ENCODE measurements at places on chromosomes 1 and 21.

DNA sequence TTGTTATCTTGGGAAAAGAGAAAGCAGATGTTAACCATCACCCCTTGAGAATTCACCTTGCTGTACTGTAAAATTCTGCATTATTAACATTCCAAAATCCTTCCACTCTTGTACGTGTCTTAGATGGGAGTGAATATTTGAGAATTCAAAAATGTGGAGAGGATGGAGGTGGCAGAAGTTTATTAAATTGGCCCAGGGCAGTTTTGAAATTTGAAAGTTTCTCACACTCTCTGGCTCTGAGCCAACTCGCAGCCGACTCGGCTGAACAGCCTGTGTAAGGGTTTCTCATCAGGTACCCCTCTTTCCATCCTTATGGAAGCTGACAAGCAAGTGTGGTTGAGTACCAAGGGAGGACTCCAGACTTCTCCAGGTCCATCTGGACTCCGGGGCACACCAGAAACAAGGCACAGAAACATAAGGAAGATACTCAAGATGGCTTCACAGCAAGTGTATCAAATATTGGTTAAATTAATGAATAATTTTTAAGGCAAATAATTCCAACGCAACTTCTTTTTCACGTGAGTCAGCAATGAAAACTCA is 45.1 kb downstream of the RRAGC start:
- no peak for DNase-seq

DNA sequence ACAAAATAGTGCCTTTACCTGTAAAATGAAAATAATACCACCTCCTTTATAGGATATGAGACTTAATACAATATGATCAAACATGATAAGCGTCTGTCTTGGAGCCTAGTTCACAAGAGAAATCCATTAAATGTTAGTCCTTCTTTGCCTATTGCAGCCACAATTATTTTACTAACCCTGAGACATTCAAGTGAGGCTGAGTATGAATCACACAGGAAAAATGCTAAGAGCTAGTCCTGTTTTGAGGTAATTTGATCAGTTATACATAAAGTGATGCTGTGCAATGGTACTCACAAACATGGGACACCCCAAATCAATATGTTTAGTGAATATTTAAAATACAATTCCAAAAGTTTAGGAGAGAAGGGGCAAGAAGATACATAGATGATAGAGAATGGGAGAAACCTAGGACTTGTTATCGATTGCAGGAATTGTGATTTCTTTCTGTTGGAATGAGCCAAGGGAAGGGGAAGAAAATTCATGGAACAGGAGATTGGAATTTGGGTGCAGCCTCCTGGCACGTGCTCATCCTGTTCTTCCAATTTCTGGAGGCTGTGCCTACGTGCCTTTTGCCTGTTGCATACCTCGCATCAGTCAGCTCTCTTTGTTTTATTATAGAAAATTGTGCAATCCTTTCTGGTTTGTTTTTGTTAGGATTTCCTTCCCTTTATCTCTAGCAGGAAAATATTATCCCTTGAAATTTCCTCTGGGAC is 39.9 kb upstream of the BACH1 start:
- DNase-seq: peak; percentile 77

DNA sequence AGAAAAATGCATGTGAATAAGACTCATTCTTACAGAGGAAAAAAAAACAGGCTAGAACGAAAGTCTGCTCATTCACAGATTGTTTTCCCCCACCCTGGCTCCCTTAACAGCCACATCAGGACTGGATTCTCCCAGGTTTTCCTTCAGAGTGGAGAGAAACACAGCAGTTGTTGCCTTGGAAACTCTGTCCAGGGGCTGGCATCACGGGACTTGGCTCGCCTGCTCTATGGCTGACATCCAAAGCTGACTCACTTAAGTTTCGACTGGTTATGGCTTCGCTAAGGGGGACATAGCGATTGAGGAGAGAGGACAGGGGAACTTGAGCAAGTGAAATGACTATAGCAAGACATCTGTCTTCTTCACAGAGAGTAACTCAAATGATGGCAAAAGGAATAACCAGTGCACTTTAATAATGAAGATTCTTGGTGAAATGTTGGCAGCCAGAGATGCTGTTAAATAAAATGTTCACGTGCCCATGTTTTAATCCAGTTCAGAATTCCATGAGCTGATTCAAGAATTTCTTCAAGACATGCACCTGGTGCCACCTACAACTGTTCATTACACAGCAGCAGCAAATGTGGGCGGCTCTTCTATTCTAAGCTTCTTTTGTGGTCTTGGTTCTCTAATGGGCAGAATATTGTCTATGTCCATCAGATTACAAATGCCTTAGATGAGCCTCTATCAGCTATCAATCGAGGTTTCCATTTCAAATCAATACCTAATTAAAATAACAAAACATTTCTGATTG is 21.8 kb downstream of the MIS18A start:
- peak; percentile 80 for DNase-seq

- DNase-seq: no peak
These were observed 44.8 kb upstream of the TENT5C start for GRCh38 chr1:117561071-117561470.

- DNase-seq: no peak
These were observed 12.4 kb downstream of the RAB3B start for GRCh38 chr1:51978099-51978498.

DNA sequence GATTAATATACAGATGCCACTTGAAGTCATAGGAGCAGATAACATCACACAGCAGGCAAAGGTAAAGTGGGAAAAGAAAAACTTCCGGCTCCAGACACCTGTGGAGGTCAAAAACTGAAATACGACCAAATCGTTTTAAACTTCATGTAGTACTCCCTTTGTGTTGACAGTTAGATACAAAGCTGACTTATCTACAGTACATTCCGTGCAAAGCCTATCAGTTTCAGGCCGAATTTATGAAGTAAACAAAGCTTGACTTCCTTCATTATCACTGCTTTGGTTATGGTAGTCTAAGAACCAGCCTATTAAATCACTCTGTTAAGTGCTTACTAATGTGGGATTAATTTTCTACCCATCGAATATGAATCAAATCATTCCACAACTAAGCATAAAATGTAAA is 156.3 kb downstream of the SMYD3 start:
- DNase-seq: no peak

DNA sequence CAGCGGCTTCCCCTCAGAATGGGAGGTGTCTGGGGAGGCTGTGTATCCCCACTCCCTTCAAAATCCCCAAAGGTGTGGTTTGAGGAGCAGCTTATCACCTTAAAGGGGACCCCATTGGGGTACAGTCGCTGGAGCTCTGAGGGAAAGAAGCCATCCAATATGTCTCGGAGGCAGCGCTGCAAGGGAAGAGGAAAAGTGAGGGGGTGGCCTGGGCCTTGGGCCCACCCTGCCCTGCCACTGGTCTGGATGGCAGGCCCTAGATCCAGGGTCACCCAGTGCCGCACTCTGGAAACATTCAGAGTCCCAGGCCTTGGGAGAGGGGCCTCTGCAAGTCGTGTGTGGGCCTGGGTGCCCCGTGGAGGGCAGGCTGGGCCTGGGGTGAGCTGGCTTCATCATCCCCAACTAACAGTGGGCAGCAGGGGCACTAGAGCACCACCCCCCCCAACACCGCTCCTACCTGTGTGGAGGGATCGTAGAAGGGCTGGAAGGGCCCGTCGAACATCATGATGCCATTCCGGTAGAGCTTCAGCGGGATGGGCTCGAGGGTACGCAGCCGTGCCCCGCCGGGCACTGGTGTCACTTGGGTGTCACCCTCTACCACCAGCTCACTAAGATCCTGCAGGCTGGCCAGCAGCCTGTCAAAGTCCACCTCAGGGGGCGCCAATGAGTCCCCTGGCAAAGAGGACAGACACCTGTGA is 5.6 kb downstream of the SH3BGRL3 start:
- DNase-seq: no peak

GRCh38 chr1:205073511-205073910 is 10.7 kb downstream of the TMEM81 start:
- DNase-seq: peak; percentile 78

- peak; percentile 21 for DNase-seq
These were observed 128.4 kb downstream of the TGFB2 start for GRCh38 chr1:218473522-218473921.

DNA sequence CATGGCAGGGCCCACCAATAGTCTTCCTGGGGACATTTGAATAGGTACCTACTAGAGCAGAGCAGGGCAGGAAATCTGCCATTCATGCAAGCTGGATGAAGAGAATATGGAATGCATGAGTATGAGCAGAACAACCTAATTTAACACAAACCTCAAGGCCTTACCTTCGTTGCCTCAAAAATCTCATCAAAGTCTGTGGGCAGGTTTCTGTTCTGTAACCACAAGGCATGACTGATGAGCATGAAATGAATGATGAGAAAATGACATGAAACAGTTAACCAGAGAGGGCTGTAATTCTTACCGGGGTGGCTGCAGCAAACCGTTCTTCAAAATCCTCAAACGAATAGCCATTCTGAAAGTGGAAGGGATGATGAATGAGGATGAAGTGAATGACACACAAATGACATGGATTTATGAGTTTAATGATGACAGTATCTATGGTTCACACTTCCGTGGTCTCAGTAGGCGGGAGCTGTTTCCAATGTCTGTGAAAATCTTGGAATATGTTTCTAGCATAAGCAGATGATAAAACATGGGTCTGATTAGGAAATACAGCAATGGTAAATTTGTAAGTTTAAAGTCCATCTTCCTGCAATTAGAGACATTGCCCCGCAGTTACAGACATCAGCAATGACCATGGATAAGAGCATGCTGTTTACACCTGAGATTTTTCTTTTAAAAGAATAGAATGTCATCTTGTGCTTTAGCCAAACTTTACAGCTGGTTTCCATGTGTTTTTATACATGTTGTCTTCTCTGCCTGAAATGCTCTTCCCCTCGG is 67.6 kb upstream of the C8B start:
- DNase-seq: no peak

DNA sequence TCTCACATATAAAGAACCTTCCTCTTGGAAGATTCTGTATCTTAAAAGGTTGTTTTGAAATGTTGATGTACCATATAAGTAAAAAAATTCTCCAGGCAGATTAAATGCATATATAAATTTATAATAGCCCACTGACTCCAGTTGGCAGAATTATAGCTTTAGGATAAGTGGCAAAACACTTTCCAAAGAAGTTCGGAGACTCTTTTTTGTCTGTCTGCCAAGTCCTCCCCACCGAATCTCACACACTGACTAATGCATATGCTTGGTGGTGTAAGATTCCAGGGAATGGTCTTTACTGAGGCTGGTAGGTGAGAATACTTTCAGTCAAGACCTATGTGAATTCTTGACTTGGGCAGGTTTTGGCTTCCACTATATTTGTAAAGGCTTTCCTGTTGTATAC is 724.3 kb upstream of the CXADR start:
- no peak for DNase-seq

DNA sequence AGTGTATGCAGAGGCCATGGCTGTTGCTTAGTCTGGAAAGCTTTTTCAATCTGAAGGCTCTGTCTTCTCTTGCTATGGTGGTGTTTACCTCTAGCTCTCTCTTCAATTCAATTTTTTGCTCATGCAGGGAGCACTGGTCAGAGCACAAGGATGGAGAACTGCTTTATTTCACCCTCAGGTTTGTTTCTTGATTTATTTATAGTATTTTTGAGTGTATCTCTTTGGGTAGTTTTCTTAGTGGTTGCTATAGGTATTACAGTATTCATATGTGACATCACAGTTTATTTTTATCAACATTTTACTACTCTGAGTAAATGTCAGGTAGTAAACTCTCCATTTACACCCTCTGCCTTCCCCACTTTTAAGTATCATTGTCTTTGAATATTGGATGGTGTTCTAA is 147.9 kb downstream of the RASAL2 start:
- no peak for DNase-seq

DNA sequence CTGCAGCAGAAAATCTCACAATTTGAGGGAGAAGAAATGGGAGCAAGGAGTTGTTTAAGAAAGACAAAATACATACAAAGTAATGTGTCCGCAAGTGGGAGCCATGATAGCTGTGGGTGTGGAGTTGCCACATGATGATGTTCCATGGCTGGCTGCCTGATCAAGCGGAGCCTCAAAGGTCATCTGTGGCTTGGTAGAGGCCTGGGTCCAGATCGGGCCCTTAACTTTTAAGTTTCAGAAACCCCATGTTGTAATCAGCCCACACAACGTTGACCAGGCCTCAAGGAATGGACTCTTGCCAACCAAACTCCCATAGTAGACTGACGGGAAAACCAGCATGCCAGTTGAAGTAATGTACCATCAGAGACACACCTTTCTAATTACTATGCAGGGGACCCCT is 64.7 kb upstream of the ANGPTL1 start:
- no peak for DNase-seq

DNA sequence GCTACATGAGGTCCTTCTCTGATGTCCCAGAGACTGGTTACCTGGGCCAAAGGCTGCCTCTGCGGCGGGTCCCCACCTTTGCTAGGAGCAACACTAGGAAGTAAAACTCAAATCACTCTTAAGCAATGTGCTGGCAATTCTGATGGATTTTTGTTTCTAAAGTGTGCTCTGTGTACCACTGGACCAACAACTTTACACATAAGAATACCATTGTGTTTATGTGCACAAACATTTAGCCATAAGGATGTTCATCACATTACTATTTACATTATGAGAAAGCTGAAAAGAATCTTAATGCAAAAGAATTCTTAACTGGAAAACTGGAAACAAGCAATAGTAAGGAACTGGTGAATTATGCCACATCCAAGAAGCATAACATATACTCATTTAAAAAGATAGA is 38.6 kb downstream of the SSBP3 start:
- DNase-seq: no peak

GRCh38 chr1:210396541-210396940 is 67.8 kb downstream of the HHAT start:
- no peak for DNase-seq

GRCh38 chr1:107835151-107835670 is 129.8 kb downstream of the VAV3 start:
- DNase-seq: no peak

DNA sequence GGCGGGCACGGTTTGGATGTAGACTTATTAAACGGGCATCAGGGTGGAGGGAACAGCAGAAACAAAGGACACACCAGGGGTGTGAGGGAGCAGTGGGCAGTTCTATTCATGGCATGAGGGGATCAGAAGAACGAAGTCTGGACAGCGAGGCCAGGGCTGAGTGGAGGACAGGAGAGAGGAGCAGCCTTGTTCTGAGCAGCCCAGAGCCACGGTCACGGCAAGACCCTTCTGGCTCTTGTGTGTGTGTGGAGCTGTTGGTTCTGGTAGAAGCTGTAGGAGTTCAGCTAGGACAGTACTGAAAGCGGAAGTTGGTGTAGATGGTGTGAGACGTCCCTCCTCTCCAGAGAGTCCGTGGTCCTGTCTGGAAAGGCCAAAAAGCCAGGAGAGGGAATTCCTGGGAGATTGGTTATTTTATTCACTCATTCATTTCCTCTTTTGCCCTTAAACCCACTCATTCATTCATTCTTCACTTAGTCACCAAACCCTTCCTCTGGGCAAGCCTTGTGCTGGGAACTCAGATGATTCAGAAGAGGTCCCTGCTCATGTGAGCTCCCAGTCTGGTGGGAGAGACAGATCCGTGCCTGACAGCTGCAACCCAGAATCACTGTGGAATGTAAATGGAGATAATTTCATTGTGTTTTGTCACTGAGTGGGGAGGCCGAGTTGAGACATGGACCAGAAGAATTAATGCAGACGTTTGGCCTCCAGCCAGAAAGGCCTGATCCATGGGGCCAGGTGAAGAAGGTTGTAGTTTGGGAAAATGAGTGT is 4.1 kb upstream of the ACOT11 start:
- DNase-seq: peak; percentile 83

Data from mammary epithelial cell (primary cell).